ENCODE measurements at places on chromosomes 16 and 17. TPM values are rescaled to one million over a fixed set of nuclear protein-coding genes. Genes with fewer than 3 reads are reported as not detected.
A peak's percentile ranks its signal among the peaks of the same experiment; 100 is the strongest.

DNA sequence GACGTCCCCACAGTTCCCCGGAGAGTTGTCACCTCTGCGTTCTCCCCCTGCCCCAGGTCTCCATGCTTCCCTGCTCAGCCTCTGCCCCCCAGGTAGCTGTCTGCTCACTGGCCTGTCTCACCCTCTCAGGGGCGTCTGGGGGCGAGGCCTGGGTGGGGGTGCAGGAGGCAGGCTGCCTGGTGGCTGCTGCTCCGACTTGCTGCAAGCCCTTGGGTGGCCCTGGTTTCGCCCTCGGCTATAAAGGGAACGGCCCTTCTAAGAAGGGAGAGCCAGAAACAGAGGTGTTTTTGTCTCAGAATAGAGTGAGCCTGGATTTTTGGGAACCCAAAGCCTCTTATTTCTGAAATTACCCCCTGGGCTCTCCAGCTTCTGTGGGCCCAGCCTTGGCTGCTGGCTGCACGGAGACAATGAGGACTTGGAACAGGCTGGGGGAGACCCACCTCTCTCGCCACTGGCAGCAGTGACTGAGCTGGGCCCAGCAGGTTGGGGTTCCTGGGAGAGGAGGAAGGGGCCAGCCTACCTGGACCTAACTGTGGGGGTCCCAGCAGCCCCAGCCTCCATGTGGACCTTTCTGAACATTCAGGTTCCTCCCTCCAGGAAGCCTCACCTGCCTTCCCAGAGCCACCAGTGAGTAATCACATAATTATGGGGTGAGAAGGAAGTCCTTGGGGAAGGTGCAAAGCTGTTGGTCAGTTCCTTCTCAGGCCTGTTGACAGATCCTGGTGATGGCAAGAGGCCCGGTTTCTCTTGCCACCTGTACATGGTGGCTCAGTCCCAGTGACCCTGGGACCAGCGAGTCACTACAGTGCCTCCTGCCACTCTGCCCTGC is 15.5 kb upstream of the SPNS2 start:
- DNase-seq = peak; percentile 50

SCIMP gene
- total RNA-seq = 0.54 TPM

DNA sequence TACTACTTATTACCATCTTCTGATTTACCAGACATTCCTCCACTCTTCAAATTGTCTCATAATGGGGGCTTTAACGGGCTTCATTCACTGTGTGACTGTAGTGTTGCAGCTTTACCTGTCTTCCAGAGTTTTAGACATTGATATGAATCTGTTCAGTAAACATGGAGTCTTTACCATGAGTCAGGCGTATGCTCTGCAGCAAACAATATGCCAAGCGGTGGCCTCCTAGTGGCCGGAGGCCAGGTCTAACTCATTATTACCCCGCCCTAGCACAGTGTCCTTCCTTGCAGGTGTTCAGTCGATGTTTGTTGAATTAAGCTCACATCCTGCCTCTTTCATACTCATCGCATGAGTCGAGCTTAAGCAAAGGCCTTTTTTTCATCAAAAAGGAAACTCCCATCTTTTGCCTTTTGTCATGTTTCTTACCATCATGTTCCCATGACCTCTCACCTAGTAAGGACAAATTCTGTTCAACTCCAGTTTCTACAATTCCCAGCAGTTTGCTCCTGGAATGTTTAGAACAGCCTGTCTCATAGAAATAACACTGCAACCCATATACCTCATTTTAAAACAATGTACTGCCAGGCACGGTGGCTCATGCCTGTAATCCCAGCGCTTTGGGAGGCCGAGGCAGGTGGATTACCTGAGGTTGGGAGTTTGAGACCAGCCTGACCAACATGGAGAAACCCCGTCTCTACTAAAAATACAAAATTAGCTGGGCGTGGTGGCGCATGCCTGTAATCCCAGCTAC is 39.4 kb downstream of the TUBD1 start:
- no peak for DNase-seq

EFCAB5 gene
- 2.4 TPM for total RNA-seq

GRCh38 chr17:76447931-76448652 is 4.9 kb downstream of the UBE2O start:
- DNase-seq = no peak

- peak; percentile 99 for DNase-seq
Measured at GRCh38 chr17:81481073-81481799, 31.4 kb downstream of the ACTG1 start.

DNA sequence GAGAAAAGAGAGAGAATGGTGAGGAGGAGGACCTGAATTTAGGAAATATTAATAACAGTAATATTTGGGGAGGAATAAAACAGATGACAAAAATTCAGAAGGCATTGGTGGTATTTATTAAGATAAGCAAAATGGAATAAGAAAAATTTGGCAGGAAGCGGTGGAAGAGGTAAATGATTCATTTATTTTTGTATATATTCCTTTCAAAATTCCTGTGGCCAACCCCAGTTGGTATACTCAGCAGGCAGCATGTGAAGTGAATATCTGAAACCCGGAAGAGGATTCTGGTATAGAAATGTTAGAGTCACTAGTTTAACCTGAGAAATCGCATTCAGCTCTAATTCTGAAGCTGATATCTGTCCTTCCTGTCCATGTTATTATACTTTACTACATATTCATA is 792.0 kb downstream of the KCNJ2 start:
- no peak for DNase-seq

METTL22 gene
- 30.4 TPM for total RNA-seq

DNA sequence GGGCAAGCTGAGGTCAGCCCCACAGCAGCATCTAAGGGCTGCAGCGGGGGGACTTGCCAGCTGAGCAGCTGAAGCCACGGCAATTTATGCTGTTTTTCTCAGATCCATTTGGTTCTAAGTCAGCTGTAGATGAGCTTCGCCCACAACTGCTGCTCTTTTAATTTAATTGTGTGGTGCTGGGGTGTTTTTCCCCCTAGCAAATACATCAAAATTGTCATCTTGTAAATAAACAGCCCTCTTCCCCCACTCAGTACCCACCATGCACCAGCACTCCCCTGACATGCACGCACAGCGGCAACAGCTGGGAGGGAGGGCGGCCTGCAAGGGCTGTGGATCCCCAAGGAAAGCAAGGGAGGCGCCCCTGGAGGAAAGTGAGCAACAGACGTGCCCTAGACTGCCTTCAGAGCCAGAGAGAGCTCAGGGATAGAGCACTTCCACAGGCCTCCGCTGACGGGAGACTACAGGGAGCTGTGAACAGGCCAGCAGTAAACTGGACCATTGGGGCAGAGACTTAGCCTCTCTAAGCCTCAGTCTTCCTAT is 149.5 kb downstream of the TMEM132E start:
- DNase-seq = no peak

GRCh38 chr17:73132085-73132492 is 32.7 kb upstream of the SSTR2 start:
- no peak for DNase-seq

ANKFN1 gene
- total RNA-seq = 19.1 TPM

DNAH9 gene
- 5.4 TPM for total RNA-seq

DNA sequence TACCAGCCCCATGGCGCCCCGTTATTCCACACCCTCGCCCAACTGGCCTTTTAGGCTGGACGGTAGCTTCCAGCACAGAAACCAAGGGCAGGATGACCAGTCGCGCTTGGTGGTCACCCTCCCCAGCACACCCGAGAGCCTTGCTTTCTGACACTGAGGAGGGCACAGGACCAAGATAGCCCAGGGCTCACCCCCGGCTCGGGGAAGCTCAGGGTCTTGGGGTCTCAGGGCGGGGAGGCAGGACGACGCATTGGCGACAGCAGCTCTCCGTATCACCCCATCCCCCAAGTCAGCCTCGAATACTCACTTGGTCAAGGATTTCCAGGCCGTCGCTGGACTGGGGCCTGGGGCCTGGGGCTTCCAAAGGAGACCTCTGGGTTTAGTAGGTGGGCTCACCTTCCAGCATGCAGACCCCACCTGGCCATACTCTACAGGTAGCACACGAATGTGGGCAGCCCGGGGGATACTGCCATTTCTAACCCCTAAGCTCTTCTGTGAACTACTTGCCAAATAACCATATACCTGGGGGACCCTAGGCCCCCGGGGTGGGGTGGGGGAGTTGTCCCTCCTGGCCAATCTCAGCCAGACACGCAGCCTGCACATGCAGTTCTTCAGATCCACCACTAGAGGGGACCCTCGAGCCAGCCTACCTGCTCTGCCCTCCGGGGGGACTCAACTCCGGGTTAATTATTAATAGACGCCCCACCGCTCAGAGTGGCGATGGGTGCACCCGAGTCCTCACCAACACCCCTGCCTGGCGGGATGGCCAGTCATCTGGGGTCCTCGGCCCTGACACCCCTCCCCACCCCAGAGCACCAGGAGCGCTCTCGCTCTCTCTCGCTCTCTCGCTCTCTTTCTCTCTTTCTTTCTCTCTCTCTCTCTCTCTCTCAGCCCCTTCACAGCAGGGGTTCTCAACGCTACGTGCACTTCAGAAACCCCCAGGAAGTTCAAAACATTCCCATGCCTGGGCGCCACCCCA is 30.0 kb downstream of the TBC1D16 start:
- DNase-seq = peak; percentile 82

DNA sequence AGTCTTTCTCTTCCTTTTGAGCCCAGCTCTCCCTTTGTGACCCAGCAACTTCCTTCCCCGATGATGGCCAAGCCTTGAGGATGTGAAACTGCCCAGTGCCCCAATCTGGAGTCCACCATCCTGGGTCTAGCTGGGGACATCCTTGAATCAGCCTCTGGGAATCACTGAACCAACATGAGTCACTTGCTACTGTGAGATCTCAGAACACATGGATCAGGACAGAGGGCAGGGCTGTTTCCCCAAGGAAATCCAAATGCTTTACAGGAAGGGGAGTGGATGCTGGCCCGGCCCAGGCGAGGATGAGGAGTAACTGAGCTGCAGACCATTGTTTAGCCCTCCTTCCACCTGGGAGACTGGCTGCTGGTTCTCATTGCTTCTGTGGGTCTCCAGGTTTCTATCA is 547.6 kb downstream of the WWOX start:
- no peak for DNase-seq

DNA sequence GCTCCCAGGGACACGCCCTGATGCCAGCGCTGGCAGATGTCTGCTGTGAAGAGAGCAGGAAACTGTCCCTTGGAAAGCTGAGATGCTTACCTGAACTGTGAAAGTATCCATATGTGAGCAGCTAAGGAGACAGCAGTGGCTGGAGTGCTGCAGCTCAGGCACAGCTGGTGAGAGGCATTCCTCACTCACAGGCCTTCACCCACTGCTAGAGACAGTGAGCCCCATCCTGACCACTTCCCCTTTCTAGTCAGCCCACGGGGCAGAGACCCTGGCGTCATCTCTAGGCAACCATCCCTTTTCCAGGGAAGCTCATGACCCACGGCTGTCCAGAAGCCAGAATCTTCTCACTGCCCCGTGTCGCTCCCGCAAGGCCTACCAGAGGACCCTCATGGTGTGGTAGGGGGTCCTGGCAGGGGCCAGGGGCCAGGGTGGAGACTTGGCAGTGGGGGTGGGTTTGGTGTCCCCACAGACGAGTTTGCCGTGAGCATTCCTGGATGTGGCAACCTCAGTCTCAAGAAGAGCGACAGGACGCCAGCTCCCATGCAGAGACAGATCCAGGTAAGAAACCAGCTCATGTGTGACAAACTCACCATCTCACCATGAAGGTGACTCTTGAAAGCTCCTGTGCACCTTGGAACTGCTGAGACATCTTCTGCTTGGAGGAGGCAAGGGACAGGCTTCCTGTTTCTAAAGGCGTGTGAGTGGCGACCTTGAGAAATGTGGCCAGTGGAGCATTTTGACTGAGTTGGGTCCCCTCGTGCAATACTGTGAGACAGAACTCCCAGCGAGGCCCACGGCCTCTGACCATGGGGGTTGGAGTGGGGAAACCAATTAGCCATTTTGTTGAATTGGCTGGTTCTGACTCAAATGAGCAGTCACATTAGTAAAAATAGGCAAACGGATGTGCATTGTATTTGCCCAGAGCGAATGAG is at the start of gene SCIMP:
TSS of gene SCIMP (minus strand) at position 216 of the 932 bp plus-strand sequence. CDS start at position 111, 105 bp downstream.
- no peak for DNase-seq

CCL16 gene
- not detected for total RNA-seq

HSD17B1 gene
- 1.8 TPM for total RNA-seq

- no peak for DNase-seq
Measured at GRCh38 chr17:27546624-27547300, 84.2 kb upstream of the LGALS9 start.

- DNase-seq = no peak
Measured at GRCh38 chr17:29757788-29758187, 135.1 kb upstream of the CORO6 start.

DNA sequence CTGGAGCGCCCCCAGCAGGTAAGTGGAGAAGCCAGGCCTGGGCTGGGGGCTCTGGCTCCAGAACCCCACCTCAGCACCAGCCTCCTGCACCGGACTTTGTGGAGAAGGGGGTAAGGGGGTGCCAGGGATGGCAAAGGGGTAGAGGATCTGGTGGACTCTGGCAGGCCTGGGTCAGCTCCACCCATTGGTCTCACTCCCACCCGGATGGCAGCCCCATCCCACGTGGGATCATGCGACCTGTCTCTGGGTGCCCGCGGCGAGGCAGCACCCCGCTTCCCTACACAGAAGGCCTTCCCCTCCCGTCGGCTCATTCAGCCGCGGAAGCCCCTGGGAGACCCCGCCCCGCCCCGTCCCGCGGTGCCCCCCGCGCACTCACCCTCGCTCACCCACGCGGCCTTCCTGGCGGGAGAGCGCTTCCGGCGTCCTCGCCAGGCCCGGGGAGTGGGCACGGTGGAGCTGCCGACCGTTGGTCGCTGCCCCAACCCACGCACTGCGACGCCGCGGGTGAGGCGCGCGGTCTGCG is 498 bp upstream of the PLEKHG4 start:
- no peak for DNase-seq

RUNDC1 gene
- total RNA-seq = 14.6 TPM

DNA sequence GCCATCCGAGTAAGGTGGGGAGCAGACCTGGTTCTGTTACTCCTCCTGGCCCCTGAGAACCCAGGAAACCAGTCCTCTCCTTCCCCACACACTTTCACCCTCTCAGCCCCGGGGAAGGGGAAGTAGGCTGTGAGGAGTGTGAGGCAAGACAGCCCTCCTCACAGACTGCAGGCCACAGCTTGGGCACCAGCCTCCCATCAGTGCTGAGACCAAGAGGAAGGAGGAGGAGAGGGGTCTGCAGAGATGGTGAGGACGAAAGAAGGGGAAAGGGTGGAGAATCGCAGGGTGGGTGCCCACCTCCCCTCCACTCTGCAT is 7.0 kb downstream of the G6PC3 start:
- DNase-seq = no peak

SPATA22 gene
- total RNA-seq = 0.64 TPM

- no peak for DNase-seq
Measured at GRCh38 chr16:65375651-65376050, 253.8 kb upstream of the CDH11 start.

GRCh38 chr17:8436844-8437171 is 1.1 kb downstream of the NDEL1 start:
- no peak for DNase-seq

PRSS36 gene
- 1.6 TPM for total RNA-seq

DNA sequence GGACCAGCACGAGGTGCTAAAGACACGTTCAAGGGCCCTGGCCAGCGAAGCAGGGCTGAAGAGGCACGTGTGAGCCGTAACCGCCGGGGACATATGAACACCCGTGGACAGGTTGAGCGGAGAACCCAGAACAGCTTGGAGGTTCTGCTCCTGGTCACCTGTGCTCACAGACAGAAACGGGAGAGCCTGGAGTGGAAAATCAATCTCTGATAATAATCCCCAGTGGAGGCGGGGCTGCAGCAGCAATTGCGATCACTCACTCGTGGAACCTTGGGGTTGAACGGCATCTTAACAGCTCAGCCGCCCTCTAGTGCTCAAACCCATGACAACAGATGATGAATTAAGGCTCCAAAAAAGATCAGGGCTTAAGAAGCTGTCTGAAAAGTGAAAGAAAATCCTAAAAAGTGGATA is 25.6 kb downstream of the WIPI1 start:
- peak; percentile 57 for DNase-seq
